ENCODE measurements at places on chromosomes 5 and 9.

DNA sequence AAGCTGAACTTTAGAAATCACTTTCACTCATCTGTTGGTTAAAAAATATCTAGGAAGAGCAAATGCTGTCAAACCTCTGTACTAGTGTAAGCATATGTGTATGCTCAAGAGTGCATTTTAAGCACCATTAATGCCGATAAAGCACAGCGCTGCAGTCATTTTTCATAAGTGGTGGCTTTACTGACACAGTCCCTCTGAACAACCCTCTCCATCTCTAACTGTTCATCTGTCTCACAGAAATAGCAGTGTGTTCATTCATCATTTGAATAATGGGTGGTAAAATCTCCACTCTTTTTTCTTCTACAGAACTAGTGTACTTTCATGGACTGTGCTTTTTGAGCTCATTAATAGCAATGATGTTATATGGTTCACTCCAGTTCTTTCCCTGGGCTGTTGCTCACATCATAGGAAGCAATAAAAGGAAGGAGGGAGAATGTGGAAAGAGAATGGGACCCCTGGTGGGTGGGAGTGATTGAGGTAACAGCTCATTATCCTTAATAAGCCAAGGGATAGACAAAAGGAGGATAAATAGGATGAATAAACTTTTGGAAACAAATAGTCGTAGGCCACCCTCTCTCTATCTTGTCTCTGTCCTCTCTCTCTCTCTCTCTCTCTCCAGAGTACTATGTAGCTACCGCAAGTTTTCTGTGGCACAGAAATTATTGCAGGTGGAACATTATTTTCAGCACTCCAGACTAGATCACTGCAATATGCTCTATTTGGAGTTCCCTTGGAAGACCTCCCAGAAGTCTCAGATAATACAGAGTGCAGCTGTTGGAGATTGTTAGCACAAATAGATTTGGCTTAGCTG lies 117.9 kb upstream of the PRDM9 start:
- DNase-seq, result no peak

DNA sequence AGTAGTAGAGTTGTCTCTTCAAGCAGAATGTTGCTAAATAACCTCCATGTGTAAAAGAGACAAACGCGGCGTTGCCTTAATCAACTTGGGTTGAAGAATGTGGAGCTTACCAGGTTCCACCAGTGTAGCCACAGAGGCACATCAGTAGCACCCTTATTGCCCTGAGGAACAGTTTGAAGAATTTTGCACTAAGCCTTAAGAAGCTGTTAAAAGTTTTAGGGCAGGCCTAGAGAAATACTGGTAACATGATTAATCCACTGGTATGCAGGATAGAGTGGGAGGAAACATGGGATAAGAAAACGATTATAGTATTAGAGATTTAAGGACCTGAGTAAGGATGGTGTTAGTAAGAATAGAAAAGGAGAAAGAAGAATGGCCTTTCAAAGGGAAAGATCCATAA lies 100.6 kb downstream of the ZCCHC7 start:
- DNase-seq, result no peak

DNA sequence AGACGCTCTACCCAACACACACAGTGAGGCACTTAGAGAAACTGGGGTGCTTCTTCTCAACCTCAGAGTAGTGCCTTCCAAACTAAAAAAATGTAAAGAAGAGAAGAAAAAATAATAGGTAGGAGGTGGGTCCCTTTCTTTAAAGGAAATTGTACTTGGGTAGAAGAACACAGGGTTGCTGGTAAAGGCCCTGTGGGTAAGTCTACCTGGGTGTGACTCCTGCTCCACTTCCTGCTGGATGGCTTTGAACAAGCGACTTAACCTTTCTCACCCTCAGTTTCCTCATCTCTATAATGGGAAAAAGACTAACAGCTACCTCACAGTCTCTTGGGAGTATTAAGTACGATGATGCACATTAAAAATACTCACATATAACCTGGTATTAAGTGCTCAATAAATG lies 32.1 kb upstream of the GLRA1 start:
- DNase-seq, result no peak

DNA sequence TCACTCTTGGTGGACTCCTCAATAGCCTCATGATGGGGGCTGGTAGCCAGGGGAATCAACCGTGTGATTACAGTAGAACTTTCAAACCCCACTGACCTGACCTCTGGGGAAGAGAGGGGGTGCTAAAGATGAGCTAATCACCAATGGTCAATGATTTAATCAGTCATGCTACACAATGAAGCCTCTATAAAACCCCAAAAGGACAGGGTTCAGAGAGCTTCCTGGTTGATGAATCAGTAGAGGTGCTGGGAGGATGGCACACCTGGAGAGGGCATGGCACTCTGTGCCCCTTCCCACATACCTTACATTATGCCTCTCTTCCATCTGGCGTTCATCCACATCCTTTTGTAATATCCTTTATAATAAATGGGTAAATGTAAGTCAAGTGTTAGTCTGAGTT lies 8.9 kb upstream of the SH3TC2 start:
- DNase-seq, result no peak

DNA sequence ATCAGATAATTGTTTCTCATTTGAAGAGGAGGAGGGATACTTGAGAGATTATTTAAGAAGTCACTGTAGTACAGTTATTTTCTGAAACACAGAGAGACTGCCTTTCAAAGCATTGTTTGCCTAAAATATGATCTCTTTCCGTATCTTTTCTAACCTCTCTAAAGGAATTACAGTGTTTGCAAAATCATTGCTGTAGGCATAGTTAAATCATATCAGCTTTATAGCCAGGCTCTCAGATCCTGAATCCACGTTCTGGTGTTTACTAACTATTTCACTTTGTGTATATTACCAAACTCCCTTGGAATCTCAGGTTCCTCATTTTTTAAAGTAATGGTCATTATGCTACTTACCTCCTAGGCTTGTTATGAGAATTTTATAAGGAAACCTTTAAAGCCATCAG lies 1151.6 kb upstream of the CDH9 start:
- DNase-seq, result no peak

DNA sequence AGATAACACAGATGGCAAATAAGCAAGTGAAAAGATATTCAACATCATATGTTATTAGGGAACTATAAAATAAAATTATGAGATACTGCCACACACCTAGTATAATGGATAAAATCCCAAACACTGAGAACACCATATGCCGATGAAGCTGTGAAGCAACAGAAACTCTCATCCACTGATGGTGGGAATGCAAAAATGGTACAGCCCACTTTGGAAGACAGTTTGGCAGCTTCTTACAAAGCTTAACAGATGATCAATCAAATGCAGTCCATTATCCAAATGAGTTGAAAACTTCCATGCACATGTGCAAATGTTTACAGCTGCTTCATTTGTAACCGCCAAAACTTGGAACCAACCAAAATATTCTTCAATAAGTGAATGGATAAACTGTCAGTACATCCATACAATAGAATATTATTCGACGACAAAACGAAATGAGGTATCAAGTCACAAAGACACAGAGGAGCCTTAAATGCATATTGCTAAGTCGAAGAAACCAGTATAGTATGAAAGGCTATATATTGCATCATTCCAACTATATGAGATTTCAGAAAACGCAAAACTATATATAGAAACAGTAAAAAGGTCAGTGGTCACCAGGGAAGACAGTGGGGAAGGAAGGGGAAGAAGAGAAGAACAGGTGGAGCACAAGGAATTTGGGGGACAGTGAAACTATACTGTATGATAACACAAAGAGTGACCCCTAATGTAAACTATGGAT lies 14.9 kb downstream of the PFDN1 start:
- DNase-seq, result no peak

- DNase-seq, result no peak
Measured at GRCh38 chr5:133387621-133388020, 224.7 kb downstream of the FSTL4 start.

DNA sequence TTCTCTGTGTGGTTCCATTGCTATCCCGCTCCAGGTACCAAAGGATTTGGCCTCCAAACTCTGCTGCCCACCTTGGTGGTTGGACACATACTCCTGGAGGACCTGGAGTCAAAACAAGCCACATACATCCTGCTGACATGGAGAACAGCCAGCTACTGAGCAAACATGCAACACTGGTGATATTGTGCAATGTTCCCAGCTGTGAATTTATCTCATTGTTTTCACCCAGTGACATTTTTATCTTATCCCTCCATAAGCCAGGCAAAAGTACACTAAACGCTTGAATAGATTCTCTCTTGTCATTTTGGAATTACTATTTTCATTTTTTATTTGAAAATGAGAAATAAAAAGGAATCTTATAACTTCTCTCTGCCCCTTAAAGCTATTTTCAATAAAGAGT lies 11.1 kb upstream of the CTSL start:
- DNase-seq, result peak; percentile 19

- DNase-seq, result no peak
Measured at GRCh38 chr5:103451261-103451660, 111.3 kb downstream of the NUDT12 start.

- no peak for DNase-seq
Measured at GRCh38 chr5:6197427-6197826, 180.9 kb downstream of the MED10 start.

DNA sequence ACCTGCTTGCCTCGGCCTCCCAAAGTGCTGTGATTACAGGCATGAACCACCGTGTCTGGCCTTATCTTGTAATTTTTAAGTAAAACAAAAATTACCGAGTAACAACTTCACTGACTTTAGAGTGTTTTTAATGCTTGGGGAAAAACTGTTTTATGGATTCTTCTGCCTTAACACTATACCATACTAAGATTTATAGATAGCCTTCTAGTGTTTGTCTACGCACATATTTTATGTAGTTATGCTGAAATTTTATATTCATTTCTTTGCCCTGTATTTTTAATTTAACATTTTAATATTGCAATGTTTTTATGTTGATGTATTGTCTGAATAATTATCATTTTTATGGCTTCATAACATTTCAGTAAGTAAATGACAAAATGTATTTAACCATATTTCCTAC lies 96.4 kb upstream of the FTMT start:
- no peak for DNase-seq

- no peak for DNase-seq
Measured at GRCh38 chr9:27714388-27714787, 141.1 kb upstream of the C9orf72 start.

GRCh38 chr5:98753507-98753906 lies 20.0 kb upstream of the RGMB start:
- no peak for DNase-seq

GRCh38 chr9:114250235-114250568 lies 72.7 kb upstream of the ORM1 start:
- no peak for DNase-seq

DNA sequence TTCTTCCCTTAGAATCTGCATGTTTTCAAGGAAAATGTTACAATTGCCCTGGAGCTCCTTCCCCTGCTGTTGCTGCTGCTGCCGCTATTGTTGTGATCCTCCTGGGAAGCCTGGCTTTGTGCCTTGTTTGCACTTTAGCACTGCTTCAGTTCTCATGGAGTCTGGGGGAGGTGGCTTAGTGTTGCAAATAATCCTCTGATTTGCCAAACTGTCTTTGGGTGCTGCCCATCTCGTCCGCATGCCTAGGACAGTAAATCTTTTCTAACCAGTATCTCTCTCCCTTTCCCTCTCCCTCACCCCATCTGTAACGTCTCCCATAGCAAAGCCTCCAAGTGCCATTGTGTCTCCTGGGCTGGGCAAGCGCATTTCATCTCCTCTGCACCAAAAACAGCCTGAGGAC lies 30.3 kb downstream of the FAM240B start:
- no peak for DNase-seq

DNA sequence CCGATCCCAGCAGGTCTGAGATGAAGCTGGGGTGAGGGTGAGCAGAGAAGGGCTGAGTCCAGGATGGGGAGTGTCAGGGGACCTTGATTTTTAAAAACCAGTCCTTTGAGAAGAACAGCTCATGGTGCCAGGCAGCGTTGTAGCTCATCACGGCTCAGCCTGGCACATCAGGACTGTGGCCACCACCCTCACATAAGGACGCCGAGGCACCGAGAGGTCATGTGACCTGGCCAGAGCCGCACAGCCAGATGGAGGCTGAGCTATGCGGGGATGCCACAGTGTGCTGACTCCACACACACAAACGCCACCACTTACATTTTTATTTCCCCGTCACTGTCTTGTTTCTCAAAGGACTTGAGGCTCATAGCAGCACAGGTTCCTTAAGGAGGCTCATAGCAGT lies 32.9 kb upstream of the CEP72 start:
- no peak for DNase-seq

GRCh38 chr9:133121915-133122550 lies 993 bp upstream of the RALGDS start:
- DNase-seq, result no peak

GRCh38 chr5:132378580-132378979 lies 9.1 kb downstream of the SLC22A5 start:
- no peak for DNase-seq

DNA sequence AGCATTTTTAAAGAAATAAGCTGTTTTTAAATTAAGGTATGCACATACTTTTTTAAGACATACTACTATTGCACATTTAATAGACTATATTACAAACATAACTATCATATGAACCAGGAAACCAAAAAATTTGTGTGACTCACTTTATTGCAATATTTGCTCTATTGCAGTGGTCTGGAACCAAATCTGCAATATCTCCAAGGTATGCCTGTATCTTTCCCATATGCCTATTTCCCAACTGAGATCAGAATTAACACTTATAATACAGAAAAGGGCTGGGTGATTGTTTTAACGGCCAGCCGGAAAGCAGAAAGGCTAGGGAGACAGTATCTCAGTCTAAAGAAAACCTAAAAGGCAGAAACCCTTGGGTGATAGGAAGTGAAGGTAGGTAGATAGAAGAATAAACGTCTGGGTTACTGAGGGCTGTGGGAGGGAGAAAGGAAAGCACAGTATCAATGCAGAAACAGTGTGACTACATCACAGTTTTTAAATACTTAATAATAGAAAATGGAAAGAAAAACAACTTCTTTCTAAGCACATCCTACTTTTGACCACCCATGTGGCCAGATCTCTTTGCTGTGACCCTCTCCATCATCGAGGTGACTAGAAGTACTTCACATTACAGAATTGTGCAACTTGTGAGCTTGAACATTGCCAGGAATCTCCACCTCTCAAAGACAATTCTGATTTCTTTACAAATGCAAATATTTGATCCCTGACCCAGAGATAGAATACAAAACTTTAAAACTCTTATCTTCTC lies 126.4 kb downstream of the LPAR1 start:
- no peak for DNase-seq

- no peak for DNase-seq
Measured at GRCh38 chr5:107968998-107969397, 298.3 kb upstream of the EFNA5 start.

DNA sequence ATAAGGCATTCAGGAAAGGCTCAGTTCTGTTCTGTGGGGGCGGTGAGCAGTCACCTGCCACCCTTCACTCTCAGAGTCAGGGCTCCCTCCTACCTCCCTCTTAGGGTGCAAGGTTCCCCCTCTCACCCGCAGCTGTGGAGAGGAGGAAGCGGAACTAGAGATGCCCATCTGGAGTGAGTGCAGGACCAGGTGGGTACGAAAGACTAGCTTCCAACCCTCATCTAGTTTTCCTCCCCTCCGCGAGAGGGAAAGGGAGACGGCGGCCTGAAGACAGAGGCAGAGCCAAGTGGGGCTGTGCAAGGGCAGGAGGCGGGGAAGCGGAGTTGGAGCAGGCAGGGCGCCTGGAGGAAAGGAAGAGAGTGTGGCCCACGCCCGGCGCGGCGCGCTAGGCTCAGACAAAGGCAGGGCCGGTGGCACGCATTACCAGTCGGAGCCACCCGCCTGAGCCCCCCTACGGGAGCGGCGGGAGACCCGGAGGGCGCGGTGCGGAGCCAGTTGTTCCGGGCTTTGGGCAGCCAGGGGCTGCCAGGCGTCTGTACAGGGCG lies 7.3 kb downstream of the PRR7 start:
- no peak for DNase-seq

GRCh38 chr5:59130431-59130830 lies 547.6 kb downstream of the RAB3C start:
- DNase-seq, result no peak

Measured in SHP77 treated with DMSO at 0.1 percent for 48 hours (cell line).